ENCODE measurements at places on chromosomes 3 and 15. TPM values are rescaled to one million over a fixed set of nuclear protein-coding genes. Genes with fewer than 3 reads are reported as not detected.

The SLC28A1 gene
- not detected for total RNA-seq

GRCh38 chr15:65008983-65009382 lies 19.3 kb upstream of the SPG21 start:
- H3K27ac ChIP-seq, result no peak overlapping the region
- no peak for DNase-seq
- H3K4me3 ChIP-seq, result no peak overlapping the region
- no peaks in the 10 kb centered on the region for H3K4me1 ChIP-seq
- H3K27me3 ChIP-seq, result no peaks in the 10 kb centered on the region
- H3K36me3 ChIP-seq, result peaks cover 15% of the 10 kb centered on the region

DNA sequence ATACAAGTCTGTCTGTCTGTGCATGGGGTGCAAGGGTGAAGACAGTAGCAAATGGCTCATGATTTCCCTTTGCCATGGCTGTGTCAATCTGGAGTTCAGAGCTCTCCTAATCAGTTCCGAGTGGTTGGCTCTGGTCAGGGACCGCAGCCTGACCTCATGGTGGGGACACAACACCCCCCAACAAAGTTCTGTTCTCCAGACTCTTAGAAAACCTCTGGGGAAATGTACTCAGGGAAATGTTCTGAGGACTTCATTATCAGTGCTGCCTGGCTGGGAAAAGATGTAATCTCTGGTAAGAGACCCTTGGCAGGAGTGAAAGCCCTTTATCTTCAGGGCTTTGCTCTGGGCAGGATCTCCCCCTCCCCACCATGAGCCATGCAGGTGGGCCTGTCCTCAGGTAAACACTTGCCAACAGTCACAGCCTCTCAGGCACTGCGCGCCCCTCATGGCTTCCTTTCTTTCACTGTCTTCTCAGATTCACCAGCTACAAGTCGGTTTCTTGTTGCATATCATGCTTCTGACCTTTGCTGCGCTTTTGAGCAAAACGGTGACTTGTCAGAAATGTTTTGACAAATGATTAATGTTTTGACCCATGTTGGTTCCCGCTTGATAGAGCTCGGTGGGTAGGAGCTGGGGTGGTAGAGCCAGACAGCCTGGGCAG lies 95.5 kb downstream of the ST6GAL1 start:
- H3K27ac ChIP-seq, result no peak overlapping the region
- no peaks in the 10 kb centered on the region for H3K4me1 ChIP-seq

The TPRG1 gene
- total RNA-seq, result 1.1 TPM

- no peak overlapping the region for H3K4me3 ChIP-seq
- H3K27me3 ChIP-seq, result no peaks in the 10 kb centered on the region
- H3K36me3 ChIP-seq, result peaks cover 55% of the 10 kb centered on the region
- DNase-seq, result no peak
- H3K4me1 ChIP-seq, result peaks cover 11% of the 10 kb centered on the region
- no peak overlapping the region for H3K27ac ChIP-seq
Observed at GRCh38 chr3:58119186-58119585, 91.6 kb downstream of the DNASE1L3 start.

DNA sequence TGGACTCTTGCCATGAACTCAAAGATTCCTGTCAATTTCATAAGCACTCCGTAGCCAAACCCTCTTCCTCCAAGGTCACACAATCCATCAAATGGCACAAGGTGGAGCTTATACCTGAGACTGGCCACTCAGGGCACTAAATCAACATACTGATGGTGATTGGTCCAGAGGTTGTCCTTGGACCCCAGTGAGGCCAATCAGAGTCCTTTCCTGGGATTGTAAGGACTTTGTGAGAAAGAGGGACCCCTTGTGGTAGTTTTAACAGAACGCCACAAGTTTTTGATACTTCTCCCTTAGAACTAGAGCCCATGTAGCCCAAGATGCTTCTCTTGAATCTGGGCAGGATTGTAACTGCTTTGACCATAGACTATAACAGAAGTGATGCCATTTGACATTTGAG lies 44.4 kb upstream of the LARS2 start:
- no peak for DNase-seq
- no peaks in the 10 kb centered on the region for H3K4me1 ChIP-seq
- H3K4me3 ChIP-seq, result no peak overlapping the region
- no peaks in the 10 kb centered on the region for H3K36me3 ChIP-seq
- H3K27me3 ChIP-seq, result peaks cover 16% of the 10 kb centered on the region

The MED12L gene
- total RNA-seq, result 5.0 TPM

- H3K27me3 ChIP-seq, result no peaks in the 10 kb centered on the region
- peak overlapping the region; percentile 35 for H3K4me3 ChIP-seq
- no peak for DNase-seq
- H3K27ac ChIP-seq, result peak overlapping the region; percentile 23
- H3K4me1 ChIP-seq, result peaks cover 32% of the 10 kb centered on the region
Observed at GRCh38 chr15:99438691-99439523, 126.9 kb upstream of the MEF2A start.

The MAN2C1 gene
- 80.8 TPM for total RNA-seq

DNA sequence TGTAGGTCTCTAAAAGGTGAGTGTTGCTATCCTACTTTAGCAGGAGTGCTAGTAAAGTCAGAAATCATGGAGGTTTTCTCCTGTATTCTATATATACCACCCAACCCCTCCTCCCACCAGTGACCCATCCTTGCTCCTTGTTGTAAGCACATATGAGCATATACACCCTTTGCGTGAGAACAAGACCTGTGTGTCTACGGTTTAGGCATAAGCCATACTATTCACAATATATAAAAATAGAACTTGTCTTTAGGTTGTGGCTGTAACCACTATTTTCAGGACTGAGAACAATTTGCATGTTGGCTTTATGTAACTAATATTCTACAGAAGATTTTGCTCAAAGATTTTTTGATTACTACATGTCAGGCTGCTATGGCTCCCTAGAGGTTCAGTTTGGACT lies 59.1 kb upstream of the TOP2B start:
- H3K27ac ChIP-seq, result no peak overlapping the region
- H3K4me1 ChIP-seq, result no peaks in the 10 kb centered on the region
- H3K4me3 ChIP-seq, result no peak overlapping the region
- no peaks in the 10 kb centered on the region for H3K36me3 ChIP-seq
- H3K27me3 ChIP-seq, result no peaks in the 10 kb centered on the region
